ENCODE measurements at places on chromosomes 2 and 18.

GRCh38 chr2:100741880-100742276 is 78.1 kb upstream of the NPAS2 start:
- DNase-seq: no peak

DNA sequence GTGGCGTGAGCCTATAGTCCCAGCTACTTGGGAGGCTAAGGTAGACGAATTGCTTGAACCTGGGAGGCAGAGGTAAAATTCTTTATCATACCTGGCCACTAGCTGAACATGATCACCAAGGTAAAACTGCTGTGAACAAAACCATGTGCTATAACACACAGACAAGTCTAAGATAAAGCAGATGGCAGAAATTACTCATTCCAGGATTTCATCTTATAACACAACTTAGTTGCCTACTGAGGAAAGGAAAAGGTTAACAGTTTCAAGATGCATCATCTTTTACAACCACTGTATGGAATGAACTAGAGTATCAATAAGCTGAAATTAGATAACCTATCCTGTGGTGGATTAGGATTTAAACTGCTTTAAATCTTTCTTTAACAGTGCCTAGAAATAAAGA is 8.3 kb downstream of the ARL5A start:
- no peak for DNase-seq

GRCh38 chr2:234278556-234279255 is 218.2 kb downstream of the ARL4C start:
- DNase-seq: no peak

GRCh38 chr2:16331772-16332171 is 333.9 kb downstream of the CYRIA start:
- no peak for DNase-seq

DNA sequence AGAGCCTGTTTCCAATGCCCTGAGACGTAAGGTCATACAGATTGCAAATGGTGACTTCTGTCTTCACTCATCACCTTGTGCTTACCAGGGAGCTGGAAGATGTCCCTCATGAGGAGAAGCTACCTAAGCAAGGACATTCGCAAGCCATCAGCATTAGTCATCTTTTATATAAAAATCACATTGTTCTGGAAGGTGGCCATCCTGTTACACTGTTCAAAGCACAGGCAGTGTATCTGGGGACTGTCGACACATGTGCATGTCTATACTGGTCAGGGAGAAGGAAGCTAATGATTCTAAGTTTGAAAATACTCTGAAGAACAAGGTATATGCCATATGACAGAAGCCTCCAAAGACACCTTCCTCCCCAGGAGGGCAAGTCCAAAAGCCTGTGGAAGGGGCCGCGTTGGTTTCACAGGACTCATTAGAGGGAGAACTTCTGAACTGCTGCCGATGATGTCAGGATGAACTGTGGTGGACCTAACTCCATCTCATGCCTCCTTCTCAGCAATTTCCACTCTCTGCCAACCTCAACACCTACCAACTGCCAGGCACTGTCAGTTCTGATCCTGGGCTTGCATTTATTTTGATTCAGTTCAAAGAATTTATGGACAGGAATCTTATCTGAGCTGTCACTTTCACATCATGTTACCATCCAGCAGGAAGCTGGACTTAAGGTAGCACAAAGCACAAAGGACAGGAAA is 39.4 kb downstream of the DNER start:
- no peak for DNase-seq
